ENCODE measurements at places on chromosomes 1 and 21.

DNA sequence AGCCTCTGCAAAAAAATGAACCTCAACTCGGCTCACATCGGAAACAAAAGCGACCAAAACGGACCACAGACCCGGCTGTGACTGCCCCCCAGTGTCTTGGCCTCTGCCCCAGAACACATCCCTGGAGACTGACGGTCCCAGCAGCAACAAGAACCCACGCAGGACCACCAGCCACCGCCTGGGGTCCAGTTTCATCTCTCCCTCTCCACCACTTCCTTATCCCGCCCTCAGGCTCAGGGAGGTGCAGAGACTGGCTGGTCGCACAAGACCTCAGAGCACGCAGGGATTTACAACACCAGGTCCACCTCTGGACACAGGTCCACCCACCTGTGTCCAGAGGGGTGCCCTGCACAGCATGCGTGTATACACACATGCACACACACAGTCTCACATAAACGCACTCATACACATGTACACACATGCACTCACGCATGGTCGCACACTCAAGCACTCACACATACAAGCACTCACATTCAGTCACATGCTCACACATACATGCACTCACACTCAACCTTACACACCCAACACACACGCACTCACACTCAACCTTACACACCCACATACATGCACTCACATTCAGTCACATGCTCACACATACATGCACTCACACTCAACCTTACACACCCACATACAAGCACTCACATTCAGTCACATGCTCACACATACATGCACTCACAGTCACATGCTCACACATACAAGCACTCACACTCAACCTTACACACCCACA is 18.6 kb upstream of the TMEM52 start:
- no peak for DNase-seq

DNA sequence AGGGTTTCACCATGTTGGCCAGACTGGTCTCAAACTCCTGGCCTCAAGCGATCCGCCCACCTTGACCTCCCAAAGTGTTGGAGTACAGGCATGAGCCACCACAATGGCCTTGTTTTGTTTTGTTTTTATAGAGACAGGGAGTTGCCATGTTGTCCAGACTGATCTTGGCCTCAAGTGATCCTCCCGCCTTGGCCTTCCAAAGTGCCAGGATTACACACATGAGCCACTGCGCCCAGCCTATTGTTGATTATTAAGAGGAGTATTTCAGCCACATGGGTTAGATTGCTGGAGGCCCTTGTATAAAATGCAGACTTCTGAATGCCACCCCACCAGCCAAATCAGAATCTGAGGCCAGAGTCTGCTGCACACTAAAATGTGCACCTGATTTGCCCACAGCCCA is 57.2 kb upstream of the ANGPTL1 start:
- no peak for DNase-seq

DNA sequence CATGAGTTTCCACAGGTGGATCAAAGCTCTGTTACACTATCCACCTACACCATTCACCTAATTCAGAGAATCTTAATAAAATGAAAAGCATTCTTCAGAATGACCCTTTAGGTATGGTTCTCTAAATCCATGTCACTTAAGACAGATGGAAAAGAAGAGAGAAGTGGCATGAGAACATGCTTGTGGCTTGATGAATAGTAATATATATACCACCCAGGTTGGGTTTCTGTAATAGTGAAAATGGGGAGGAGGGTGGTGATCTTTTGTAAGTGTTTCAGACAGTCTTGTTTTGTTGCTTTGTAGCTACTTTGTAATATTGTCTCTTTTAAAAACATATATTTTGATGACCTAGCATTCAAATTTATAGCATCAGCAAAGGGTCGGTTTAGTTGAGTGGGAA is 469.8 kb downstream of the USP25 start:
- DNase-seq = no peak

DNA sequence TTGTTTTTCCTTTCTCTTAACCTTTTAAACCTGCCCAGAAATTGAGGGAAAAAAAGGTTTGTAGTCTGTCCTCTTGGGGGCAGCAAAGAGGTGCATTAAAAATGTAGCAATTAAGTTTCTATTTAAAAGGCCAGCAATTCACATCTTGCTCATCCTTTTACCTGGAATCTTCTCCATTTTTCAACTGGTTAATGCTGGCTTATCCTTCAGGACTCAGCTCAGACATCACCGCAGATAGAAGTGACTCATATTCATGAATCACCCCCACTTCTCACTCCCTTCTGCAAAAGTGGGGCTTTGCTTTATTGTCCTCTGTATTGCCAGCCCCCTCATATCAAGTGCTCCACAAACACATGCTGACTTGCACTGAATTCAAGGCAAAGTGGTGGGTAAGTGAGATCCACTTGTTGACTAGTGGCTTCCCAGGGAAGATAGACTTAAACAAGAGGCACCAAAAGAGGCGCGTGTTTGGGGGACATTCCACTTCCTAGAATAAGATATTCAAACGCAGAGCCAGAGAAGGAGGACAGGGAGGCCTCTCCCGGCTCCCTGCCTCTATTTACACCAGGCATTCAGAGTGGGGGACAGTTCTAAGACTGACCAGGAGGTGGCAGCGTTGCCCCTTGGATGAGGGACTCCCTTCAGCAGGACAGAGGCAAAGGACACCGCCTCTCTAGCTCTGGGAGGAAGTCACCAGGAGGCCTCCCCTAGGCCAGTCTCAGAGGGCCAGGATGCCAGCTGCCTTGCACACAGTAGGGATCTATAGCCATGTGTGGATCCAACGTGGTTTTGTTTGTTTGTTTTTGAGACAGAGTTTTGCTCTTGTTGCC is 23.2 kb upstream of the ZNF648 start:
- DNase-seq = peak; percentile 30

GRCh38 chr1:107894605-107895004 is 70.4 kb downstream of the VAV3 start:
- no peak for DNase-seq

- DNase-seq = peak; percentile 41
Observed at GRCh38 chr1:207336559-207337467, 15.3 kb downstream of the CD55 start.

GRCh38 chr1:18668750-18669404 is 38.2 kb downstream of the PAX7 start:
- no peak for DNase-seq

GRCh38 chr1:223667484-223668182 is 2.1 kb upstream of the CAPN8 start:
- no peak for DNase-seq

DNA sequence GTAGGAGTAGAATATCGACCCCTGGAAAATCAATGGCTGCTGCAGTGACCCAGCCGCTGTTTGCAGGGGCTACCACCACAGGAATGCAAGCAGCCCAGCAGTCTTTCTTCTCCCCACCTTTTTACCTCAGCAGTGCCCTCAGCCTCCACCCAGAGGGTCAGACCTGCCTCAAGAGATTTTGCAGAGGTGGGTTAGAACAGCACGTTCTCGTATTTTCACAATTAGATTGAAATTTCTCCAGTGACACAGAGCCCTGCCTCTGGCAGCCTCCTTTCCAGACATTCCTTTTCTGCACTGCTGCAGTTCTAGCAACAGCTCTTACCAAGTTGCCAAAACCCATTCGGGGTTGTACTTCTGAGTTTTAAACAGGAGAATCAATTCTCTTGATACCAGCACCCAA is 38.3 kb upstream of the PIGV start:
- no peak for DNase-seq
